ENCODE measurements at places on chromosomes 7 and 10.

DNA sequence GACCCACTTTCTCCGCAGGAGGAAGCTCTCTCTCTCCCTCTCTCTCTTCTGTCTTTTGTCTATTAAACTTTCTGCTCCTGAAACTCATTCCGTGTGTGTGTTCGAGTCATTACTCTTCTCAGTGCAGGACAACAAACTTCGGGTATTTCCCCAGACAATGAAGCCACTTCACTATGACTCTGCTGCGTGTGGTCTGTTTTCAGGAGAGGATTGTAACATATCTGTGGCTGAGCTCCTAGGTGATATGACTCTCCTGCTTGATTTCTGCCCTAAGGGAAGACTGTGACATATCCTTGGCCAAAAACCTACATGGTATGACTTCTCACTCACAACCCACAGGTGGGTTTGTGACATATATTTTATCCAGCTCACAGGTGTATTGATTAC, 39.9 kb upstream of the ZNF107 start:
- peak; percentile 43 for DNase-seq

GRCh38 chr7:6442114-6442513, 5.6 kb downstream of the DAGLB start:
- DNase-seq, result no peak

DNA sequence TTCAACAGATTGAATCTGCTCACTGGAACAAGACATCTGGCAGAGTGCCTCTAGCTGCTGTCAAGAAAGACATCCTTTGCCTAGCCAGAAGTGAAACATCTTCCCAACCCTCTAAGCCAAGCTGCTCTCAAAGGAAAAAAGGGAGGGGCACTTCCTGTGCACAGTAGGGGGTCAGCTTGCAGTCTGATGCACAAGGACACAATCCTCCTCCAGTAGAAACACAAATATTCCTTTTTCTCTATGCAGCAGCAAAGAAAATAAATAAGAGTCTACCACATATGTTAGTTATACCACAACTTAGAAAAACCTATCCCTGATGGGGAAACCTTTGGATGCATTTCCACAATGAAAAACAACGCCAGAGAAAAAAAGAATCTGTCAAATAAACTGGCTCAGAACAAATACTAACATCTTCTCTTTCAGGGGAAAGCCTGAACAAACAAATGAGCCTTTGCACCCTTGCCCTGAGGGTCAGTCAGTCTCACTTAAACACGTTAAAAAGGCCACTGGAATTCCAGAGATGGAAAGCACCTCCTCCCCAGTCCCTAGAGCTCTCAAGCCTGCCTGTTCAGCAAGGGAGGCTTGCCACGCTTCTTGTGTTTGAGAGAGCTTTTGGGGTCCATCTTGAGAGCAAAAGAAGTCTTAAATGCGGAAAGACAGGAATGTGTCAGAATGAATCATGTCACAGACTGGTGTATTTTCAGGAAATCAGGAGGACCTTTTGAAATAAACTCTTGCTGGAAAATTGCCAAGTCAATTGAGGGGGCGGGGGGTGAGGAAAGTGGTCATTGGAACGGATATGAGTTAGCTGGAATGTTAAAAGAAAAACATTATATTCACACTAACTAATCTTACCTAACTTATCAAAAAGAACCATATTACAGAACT, 7.5 kb downstream of the LAMB1 start:
- peak; percentile 69 for DNase-seq

- DNase-seq, result peak; percentile 13
Observed at GRCh38 chr10:103458720-103459119, at the start of gene CALHM1. Gene CALHM1 (minus strand): TSS chr10:103458900. CDS start chr10:103458751, 149 bp downstream.

DNA sequence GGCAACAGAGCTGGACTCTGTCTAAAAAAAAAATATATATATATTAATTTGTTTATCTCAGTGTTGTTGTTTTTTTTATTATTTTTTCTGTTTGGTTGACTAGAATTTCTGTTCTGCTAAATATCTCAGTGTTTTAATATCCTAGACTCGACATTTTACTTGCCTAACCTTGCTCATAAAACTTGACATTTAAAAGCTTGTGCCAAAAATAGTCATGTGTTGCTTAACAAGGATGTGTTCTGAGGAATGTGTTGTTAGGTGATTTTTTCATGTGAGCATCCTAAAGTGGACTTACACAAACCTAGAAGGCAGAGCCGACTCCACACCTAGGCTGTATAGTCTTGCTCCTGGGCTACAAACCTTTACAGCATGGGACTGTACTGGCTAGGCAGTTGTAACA, 23.1 kb downstream of the NRBF2 start:
- no peak for DNase-seq

DNA sequence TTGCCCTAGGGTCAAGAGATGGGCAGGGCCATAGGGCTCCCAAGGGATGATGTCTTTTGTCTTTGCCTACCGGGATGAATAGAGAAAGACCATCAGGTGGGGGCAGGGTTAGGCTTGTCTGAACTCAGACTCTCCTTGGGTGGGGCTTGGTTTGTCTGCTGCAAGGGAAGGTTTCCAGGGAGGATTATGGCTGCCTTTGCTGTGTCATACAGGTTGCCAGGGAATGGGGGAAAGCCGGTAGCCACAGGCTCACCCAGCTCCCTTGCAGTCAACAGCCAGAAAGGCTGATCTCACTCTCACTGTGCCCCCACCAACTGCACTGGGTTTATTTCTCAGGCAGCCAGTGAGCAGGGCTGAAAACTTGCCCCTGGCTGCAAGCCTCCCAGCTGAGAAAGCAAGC, 253.2 kb downstream of the POLR1F start:
- peak; percentile 7 for DNase-seq

DNA sequence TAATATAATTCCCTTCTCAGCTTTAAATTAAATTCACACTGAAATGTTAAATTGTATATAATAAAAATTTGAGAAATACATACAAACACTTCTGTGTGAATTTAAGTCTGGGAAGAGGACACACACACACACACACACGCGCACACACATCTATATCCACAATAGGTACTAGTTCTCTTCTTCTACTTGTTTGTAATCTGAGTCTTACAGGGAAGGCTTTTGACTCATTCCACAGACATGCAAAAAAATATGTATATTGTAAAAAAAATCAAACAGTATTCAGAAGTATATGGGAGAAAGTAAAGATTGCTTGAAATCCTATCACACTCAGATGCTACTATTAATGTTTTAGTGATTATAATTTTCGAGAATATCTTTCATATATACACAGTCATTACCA, 276.2 kb downstream of the MDFIC start:
- DNase-seq, result peak; percentile 8

GRCh38 chr10:110684800-110685446, 40.8 kb downstream of the RBM20 start:
- DNase-seq, result no peak

GRCh38 chr10:103835096-103836050, 20.0 kb downstream of the SH3PXD2A start:
- no peak for DNase-seq

GRCh38 chr7:80640846-80641245, 2.4 kb downstream of the CD36 start:
- peak; percentile 74 for DNase-seq

- peak; percentile 7 for DNase-seq
Observed at GRCh38 chr7:11170863-11171568, 197.3 kb downstream of the PHF14 start.

GRCh38 chr10:86356296-86356695, 10.3 kb downstream of the GRID1 start:
- DNase-seq, result no peak

- DNase-seq, result no peak
Observed at GRCh38 chr7:120869700-120870099, 11.8 kb upstream of the TSPAN12 start.

DNA sequence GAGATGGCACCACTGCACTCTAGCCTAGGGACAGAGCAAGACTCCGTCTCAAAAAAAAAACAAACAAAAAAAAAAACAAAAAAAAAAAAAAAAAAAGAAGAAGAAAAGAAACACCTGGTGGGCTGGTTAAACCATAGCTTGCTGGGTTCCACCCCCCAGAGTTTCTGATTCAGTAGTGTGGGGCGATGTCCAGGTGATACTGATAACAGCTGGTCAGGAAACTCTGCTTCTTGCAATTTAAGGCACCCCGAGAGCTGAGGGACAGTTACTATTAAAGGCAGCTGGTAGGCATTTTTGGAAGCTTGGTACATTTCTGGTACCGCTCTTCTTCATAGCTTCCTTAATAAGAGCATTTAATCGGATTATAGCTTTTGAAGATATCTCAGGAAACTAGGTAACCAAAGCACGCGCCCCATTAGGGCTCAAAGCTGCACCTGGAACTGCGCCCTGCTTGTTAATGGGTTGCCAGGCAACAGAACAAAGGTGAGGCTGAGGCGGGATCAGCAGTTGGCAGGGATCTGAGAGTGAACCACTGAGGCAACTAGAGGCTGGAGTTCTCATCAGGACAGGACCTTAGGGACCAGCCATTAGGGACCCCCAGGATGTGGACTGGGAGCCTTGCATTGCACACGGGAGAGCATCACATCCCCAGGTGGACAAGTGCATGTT, 6.5 kb upstream of the SDK1 start:
- DNase-seq, result peak; percentile 4

GRCh38 chr10:122660696-122661095, 39.0 kb downstream of the C10orf120 start:
- DNase-seq, result no peak

- no peak for DNase-seq
Observed at GRCh38 chr7:49773936-49774458, 559 bp downstream of the VWC2 start.

DNA sequence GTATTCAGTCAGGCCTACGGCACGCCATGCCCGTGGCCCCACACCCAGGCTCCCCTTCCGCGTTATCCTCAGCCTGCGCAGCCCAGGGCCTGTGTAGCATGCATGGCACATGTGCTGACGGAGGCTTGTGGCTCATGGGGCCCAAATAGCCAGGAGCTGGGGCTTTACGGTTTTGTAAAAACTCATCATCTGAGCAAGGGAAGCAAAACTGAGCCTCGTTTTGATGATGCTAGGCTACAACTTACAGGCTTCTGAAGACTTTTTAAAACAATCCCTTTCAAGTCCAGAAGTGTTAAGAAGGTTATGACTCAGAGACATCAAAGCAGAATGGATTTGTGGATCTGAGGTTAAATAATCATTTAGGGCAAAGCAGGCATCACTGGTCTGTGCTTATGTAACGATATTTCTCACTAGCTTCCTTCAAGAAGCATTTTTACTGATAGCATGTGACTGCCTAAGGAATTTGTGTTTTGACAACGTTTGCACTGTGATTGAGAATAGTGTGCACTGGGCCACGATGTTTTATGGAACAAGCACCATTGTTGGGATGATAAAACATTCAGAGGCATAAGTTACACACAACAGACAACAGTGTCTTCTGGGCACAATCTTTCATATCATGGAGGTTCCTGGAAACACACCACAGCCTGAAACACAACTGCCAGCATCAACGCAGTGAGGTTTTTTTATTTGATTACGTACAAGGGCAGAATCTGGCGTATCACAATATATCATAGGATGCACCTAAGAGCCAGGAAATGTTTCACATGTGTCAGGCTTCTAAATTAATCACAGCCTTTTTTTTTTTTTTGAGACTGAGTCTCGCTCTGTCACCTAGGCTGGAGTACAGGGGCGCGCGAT, 274.3 kb downstream of the CCDC3 start:
- peak; percentile 50 for DNase-seq

DNA sequence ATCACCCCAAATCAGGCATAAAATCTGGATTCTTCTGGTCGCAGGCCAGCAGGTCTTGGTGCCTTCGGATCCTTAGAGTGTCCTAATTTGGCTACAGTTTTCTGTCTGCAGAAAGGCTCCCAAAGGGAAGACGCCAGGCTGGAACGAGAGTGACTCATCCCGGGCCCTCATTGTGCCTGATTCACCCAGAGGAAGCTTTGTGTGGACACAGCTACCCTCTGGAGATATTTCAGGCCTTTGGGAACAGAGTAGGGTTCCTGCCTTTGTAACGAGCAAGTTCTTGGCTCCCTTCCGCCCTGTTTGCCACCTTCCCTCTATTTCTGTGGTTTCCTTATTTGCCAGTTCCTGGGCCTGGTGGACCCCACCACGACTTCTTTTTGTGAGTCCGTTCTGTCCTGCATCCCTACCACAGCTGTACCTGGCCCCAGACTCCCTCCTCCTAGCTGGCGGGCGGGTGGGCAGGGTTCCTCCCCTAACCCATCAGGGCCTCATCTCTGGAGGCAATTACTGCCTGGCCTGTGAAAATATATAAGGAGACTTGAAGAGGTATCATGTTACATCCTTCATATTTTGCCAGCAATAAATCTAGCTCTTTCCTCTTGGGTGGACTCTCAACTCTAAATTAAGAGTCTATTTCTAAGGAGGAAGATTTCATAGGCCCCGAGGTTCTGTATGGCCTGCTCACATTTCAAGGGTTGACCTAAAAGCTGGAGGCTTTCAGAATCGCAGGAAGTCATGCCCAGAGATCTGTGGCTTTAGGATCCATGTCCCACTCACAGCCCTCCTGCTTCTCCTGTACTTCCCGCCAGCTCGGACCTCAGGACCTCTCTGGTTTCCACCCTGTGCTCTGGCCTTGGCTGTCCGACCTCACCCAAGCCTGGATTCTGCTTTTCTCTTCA, 219.2 kb upstream of the ZNF32 start:
- no peak for DNase-seq

DNA sequence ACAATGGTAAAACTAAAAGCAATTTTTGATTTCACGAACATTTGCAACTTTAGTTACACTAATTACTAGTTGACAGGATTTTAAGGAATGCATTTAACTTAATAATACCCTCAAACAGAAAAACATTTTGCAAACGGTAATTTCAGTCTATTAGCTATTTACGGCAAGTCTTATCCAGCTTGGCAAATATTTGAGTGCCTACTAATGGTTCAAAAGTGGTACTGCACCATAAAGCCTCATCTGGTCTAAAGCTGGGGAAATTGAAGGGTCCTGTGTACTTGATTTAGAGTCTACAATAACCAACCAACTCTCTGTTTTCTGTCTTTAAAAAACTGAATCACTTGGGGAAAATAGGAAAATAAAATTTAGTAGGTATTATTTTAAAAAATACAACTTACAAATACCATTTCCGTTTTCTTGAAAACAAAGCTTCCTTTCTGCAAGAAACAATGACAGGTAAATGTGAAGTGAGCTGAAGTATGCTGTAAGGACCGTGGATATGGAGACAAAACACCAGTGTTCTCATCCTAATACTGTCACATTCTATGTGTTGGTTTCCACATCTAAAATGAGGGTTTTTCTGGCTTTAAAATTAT, 142.3 kb downstream of the VPS50 start:
- peak; percentile 51 for DNase-seq

DNA sequence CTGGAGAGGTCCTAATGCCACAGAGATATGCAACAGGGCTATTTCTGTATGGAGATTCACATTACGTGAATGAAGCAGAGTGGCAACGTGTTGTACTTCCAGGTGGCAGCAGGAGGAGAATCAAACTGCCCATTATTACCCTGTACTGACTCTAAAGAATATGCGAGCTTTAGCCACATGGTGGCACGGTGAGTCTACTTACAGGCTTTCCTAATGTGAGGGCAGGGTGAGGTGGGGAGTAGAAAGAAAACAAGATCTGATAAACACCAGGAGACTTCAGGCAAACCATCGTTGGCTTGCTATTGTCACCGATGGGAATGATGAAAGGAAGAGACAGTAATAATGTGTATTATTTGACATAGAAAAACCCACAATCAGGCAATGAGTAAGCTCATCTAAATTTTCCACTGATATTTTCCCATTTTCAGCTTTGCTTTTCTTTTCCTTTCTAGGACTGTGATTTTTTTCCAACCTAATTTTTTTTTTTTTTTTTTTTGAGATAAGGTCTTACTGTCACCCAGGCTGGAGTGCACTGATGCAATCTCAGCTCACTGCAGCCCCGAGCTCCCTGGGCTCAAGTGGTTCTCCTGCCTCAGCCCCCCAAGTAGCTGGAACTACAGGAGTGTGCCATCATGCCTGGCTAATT, 164.3 kb downstream of the BTAF1 start:
- DNase-seq, result peak; percentile 85

All from epithelial cell of esophagus (primary cell).